ENCODE measurements at places on chromosomes 2 and 18. TPM values are rescaled to one million over a fixed set of nuclear protein-coding genes. Genes with fewer than 3 reads are reported as not detected.

The SLC19A3 gene
- 1.3 TPM for total RNA-seq

The CCBE1 gene
- 43.9 TPM for total RNA-seq

DNA sequence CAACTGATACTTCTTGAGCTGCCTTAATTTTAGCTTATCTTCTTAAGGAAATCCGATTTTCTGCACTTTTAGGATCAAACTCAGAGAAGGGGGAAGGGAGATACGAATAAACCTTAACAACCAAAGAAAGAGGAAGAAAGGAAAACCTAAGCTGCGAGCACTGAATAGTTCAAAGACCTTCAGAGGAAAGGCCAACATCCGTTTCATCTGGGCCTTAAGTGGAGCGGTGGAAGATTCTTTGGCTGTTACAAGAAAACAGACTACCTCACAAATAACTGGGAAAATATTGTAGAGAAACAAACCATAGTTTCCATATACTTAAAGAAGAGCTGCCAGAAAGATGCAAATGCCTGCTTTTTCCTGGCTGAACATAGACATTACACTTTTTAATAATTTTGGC, 43.6 kb downstream of the VIT start:
- H3K27me3 ChIP-seq = no peaks in the 10 kb centered on the region
- no peaks in the 10 kb centered on the region for H3K4me1 ChIP-seq
- H3K4me3 ChIP-seq = no peak overlapping the region
- H3K36me3 ChIP-seq = no peaks in the 10 kb centered on the region

- no peak overlapping the region for H3K27ac ChIP-seq
- H3K27me3 ChIP-seq = no peaks in the 10 kb centered on the region
- H3K4me1 ChIP-seq = no peaks in the 10 kb centered on the region
Measured at GRCh38 chr2:109410039-109410815, 203.5 kb downstream of the SEPTIN10 start.

- no peaks in the 10 kb centered on the region for H3K27me3 ChIP-seq
- H3K4me1 ChIP-seq = peaks cover 10% of the 10 kb centered on the region
- no peaks in the 10 kb centered on the region for H3K36me3 ChIP-seq
Measured at GRCh38 chr2:127661072-127661649, 14.2 kb downstream of the LIMS2 start.

GRCh38 chr2:162559194-162559593, 215.3 kb downstream of the GCA start:
- DNase-seq = no peak
- H3K27ac ChIP-seq = no peak overlapping the region
- H3K27me3 ChIP-seq = no peaks in the 10 kb centered on the region
- no peaks in the 10 kb centered on the region for H3K4me1 ChIP-seq
- no peak overlapping the region for H3K4me3 ChIP-seq

GRCh38 chr18:29741461-29741860, 1301.1 kb downstream of the DSC3 start:
- no peaks in the 10 kb centered on the region for H3K36me3 ChIP-seq
- no peak overlapping the region for H3K4me3 ChIP-seq
- no peak for DNase-seq
- H3K27ac ChIP-seq = no peak overlapping the region

DNA sequence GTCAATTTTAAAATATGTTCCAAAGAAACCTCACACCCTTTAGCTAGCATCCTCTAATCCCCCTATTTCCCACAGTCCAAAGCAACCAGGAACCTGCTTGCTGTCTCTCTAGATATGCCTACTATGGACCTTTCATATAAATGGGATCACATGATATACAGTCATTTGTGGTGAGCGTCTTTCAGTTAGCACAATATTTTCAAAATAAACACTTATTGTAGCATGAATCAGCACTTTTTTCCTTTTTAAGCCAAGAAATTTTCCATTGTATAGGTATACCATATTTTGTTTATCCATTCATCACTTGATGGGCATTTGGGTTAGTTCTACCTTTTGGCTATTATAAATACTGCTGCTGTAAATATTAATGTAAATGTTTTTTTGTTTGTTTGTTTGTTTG, 223.0 kb upstream of the DOK6 start:
- no peak overlapping the region for H3K27ac ChIP-seq
- DNase-seq = no peak
- no peaks in the 10 kb centered on the region for H3K36me3 ChIP-seq
- no peaks in the 10 kb centered on the region for H3K27me3 ChIP-seq
- no peaks in the 10 kb centered on the region for H3K4me1 ChIP-seq

- H3K4me1 ChIP-seq = no peaks in the 10 kb centered on the region
- no peak overlapping the region for H3K4me3 ChIP-seq
- H3K27ac ChIP-seq = no peak overlapping the region
- no peak for DNase-seq
- H3K27me3 ChIP-seq = no peaks in the 10 kb centered on the region
- H3K36me3 ChIP-seq = no peaks in the 10 kb centered on the region
Measured at GRCh38 chr2:23993736-23994269, 16.1 kb upstream of the MFSD2B start.

The GNAL gene
- total RNA-seq = 5.5 TPM

The CCDC148 gene
- 6.6 TPM for total RNA-seq

DNA sequence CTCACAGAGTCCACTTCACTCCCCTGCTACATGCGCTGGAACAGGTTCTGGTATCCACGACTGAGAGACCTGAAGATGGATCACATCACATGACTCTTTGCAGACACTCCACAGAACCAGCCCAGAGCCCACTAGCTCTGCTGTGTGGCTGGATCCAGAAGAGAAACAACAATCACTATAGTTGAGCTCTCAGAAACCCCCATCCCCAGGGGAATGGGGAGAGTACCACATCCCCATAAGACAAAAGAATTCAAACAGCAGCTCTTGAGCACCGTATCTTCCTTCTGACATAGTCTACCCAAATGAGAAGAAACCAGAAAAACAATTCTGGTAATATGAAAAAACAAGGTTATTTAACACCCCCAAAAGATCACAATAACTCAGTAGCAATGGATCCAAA, 76.4 kb downstream of the ZSWIM2 start:
- DNase-seq = no peak
- H3K27me3 ChIP-seq = no peaks in the 10 kb centered on the region
- no peak overlapping the region for H3K4me3 ChIP-seq

- H3K36me3 ChIP-seq = no peaks in the 10 kb centered on the region
- no peak overlapping the region for H3K4me3 ChIP-seq
- no peak for DNase-seq
- H3K4me1 ChIP-seq = no peaks in the 10 kb centered on the region
- no peak overlapping the region for H3K27ac ChIP-seq
- no peaks in the 10 kb centered on the region for H3K27me3 ChIP-seq
Measured at GRCh38 chr2:225117051-225117716, 74.9 kb upstream of the DOCK10 start.

The PLB1 gene
- 2.7 TPM for total RNA-seq

The SLC16A14 gene
- 16.0 TPM for total RNA-seq

GRCh38 chr2:175431101-175431946, 249.8 kb upstream of the ATP5MC3 start:
- no peaks in the 10 kb centered on the region for H3K27me3 ChIP-seq
- DNase-seq = no peak
- no peak overlapping the region for H3K4me3 ChIP-seq
- no peaks in the 10 kb centered on the region for H3K4me1 ChIP-seq

DNA sequence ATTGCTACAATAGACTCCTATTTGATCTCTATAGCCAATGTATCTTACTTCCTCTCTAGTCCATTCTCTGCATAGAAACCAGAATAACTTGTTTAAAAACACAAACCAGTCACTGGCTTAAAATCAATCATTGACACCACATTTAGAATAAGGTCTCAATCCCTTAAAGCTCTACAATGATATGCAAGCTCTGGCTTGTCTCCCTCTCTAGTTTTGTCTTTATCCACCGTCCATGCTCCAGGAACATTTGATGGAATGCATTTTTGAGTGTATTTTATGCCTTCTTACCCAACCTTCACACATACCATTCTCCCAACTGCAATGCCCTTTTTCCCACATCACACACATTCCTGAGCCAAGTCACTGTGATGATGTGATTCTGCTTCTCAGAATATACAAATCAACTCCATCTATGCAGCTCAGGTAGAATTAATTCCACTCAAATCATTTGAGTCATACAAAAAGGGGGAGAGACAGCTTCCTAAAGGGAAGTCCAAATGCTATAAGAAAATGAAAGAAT, 1107.2 kb downstream of the DPP10 start:
- H3K4me3 ChIP-seq = no peak overlapping the region
- no peak for DNase-seq
- H3K27ac ChIP-seq = no peak overlapping the region
- no peaks in the 10 kb centered on the region for H3K36me3 ChIP-seq
- no peaks in the 10 kb centered on the region for H3K4me1 ChIP-seq
- H3K27me3 ChIP-seq = no peaks in the 10 kb centered on the region

DNA sequence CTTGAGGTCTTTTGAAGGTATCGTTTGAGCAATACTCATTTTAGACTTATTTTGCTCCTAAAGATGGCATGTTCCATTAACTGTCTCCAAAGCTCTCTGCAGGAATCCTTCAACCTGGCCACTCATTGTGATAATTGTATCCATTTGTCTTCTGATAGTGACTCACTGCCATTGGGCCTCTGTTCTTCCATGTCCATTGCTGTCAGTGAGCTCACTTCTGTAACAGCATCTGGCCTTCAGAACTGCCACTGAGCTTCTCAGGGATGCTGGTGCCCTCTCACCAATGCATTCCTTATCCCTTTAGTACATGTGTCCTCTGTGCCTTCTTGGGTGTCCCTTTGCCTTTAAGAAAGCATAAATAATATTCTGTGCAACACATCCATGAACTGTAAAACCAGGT, 71.6 kb downstream of the MREG start:
- no peak overlapping the region for H3K27ac ChIP-seq
- H3K4me3 ChIP-seq = no peak overlapping the region

GRCh38 chr2:239585422-239585821, 184.6 kb upstream of the HDAC4 start:
- no peak for DNase-seq
- no peak overlapping the region for H3K27ac ChIP-seq
- no peak overlapping the region for H3K4me3 ChIP-seq
- no peaks in the 10 kb centered on the region for H3K36me3 ChIP-seq
- no peaks in the 10 kb centered on the region for H3K27me3 ChIP-seq

The EVA1A gene
- total RNA-seq = 1.6 TPM

The CEBPZOS gene
- total RNA-seq = 45.1 TPM

GRCh38 chr2:120576509-120577474, 158.9 kb upstream of the GLI2 start:
- H3K27me3 ChIP-seq = no peaks in the 10 kb centered on the region
- no peak overlapping the region for H3K4me3 ChIP-seq
- H3K27ac ChIP-seq = no peak overlapping the region
- DNase-seq = peak; percentile 49

GRCh38 chr2:54673501-54673998, 49.9 kb upstream of the EML6 start:
- peak; percentile 89 for DNase-seq
- H3K27me3 ChIP-seq = no peaks in the 10 kb centered on the region
- no peaks in the 10 kb centered on the region for H3K36me3 ChIP-seq
- no peak overlapping the region for H3K4me3 ChIP-seq
- peaks cover 10% of the 10 kb centered on the region for H3K4me1 ChIP-seq

The DQX1 gene
- not detected for total RNA-seq

- no peaks in the 10 kb centered on the region for H3K36me3 ChIP-seq
- no peak overlapping the region for H3K4me3 ChIP-seq
- peaks cover 1% of the 10 kb centered on the region for H3K4me1 ChIP-seq
- DNase-seq = no peak
- no peak overlapping the region for H3K27ac ChIP-seq
- H3K27me3 ChIP-seq = no peaks in the 10 kb centered on the region
Measured at GRCh38 chr2:65501074-65501473, 68.7 kb upstream of the SPRED2 start.

DNA sequence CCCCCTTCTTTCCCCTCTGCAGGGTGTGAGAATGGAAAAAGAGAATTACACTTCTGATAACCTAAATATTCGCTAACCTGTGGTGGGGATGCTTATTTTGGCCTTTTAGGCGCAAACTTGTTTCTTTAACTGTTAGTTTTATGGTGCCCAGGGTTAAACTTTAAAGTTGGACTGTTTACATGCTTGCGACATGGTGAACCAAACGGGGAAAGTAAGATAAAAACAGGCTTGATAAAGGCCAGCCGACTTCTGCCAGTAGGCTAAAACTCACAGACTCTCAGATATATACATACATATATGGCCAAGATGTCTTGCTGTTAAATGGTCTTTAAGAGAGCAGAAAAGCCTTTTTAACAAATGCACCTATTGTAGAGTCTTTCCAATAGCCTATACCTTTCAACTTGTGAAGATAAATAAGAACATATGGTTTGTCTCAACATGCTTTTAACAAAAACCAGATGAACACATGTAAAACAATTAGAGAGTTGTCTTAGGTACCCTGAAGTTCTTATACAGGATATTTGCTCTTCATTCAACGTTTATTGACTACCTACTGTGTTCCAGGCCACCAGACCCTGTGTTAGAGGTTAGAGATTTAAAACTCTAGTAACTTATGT, 29.0 kb downstream of the PRKCE start:
- peaks cover 3% of the 10 kb centered on the region for H3K4me1 ChIP-seq
- H3K36me3 ChIP-seq = no peaks in the 10 kb centered on the region
- no peak overlapping the region for H3K4me3 ChIP-seq

The USP40 gene
- 28.7 TPM for total RNA-seq

The FTCDNL1 gene
- total RNA-seq = 2.1 TPM

The MYOM1 gene
- total RNA-seq = 3.6 TPM

The TUBA3E gene
- total RNA-seq = not detected

The KYNU gene
- total RNA-seq = 0.48 TPM

The TSN gene
- total RNA-seq = 53.7 TPM

The TM4SF20 gene
- total RNA-seq = not detected

The SP140 gene
- 2.9 TPM for total RNA-seq

DNA sequence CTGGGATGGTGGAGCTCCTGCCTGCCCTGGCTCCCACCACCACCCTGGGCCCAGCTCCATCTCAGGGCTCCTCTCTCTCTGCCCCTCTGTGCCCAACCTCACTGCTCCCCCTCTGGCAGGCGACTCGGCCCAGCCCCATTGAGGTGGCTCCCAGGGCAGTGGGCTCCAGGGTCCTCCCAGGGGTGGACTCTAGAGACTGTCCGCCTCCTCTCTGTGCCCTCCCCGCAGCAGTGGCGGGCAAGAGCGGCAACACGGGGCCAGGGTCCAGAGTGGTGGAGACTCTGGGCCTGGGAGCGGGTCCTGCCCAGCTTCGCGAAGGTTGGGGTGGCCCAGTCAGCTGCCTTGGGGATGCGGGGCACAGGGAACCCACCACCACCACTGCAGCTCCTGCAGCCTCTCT, 27.4 kb downstream of the DDX1 start:
- no peak overlapping the region for H3K27ac ChIP-seq
- no peak for DNase-seq
- no peaks in the 10 kb centered on the region for H3K27me3 ChIP-seq
- no peak overlapping the region for H3K4me3 ChIP-seq
- no peaks in the 10 kb centered on the region for H3K36me3 ChIP-seq

The LRATD1 gene
- 11.6 TPM for total RNA-seq

All from ovary (tissue), 10 donors.